ENCODE measurements at places on chromosomes 2 and 18.
A peak's percentile ranks its signal among the peaks of the same experiment; 100 is the strongest.

- DNase-seq: no peak
These were observed 101.9 kb downstream of the TNS1 start for GRCh38 chr2:217900780-217901360.

GRCh38 chr18:35042389-35043071 lies 1.3 kb downstream of the MAPRE2 start:
- DNase-seq: no peak

- no peak for DNase-seq
These were observed 109.1 kb upstream of the CRIM1 start for GRCh38 chr2:36246320-36246990.

DNA sequence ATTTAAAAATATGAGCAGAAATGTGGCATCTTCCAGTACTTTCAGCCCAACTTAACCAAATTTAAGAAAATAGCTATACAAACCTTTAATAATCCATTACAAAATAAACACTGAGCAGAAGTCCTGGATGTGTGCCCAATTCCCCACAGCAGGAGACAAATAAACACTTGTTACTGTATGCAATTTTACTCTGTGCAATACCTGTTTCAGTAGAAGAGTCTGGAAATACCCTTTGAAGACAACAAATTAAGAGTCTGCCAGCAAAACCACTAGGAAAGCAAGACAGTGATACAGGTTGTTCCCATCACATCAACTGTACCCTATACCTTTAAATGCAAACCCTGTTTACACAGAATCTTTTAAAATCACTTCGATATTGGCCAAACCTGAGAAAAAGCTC lies 41.4 kb upstream of the RNU4ATAC start:
- DNase-seq: no peak

GRCh38 chr18:44704135-44704789 lies 23.6 kb downstream of the SETBP1 start:
- DNase-seq: no peak

DNA sequence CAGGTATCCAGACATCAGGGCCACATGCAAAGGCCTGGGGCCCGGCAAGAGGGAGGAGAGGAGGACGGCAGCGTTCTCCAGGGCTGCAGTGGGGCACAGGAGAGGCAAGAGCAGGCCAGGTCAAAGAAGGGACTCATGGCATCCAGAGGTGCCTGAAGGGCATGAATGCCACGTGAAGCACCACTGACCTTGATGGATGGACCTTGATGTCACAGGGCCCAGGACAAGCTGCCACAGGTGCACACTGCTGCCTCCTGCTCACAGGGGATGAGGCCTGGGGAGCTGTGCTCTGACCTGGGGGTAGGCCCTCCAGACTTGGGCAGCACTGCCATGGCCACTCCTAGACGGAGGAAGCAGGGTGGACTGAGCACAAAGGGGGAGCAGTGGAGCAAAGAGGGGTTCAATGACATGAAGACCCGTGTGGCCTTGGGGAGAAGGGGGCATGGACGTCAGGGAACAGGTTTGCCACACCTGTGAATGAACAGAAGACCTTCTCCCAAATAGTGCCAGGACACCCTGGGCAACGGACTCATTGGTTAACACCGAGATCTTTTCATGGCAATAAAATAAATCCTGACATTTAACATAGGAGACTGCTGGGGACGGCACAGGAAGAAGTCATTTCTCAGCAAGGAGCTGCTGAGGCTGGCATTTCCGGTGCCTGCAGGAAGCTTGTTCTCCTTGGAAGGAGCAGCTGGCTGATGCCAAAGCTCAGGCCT lies 65.6 kb downstream of the EMX1 start:
- no peak for DNase-seq

DNA sequence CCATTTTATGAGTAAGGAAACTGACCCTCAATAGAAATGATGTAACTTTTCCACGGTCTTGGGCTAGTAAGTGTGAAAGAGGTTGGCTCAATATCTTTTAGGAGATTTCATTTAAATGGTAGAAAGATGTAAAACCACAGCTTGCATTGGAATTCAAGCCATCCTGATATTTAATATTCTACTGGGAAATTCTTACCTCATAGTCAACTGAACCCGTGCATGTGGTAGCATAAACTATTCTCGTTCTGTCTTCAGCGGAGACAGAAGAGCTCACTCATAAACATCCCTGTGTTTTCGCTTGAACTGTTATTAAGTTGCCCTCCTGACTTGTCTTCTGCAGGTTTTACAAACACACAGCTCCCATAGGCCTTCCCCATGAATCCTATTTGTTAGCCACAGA lies 8.5 kb upstream of the SPATS2L start:
- DNase-seq: no peak

GRCh38 chr2:206225435-206226232 lies 48.8 kb upstream of the ZDBF2 start:
- DNase-seq: no peak

- DNase-seq: no peak
These were observed 17.1 kb downstream of the HS6ST1 start for GRCh38 chr2:128301501-128301966.

- DNase-seq: no peak
These were observed 15.2 kb upstream of the B3GNT7 start for GRCh38 chr2:231380307-231380706.

DNA sequence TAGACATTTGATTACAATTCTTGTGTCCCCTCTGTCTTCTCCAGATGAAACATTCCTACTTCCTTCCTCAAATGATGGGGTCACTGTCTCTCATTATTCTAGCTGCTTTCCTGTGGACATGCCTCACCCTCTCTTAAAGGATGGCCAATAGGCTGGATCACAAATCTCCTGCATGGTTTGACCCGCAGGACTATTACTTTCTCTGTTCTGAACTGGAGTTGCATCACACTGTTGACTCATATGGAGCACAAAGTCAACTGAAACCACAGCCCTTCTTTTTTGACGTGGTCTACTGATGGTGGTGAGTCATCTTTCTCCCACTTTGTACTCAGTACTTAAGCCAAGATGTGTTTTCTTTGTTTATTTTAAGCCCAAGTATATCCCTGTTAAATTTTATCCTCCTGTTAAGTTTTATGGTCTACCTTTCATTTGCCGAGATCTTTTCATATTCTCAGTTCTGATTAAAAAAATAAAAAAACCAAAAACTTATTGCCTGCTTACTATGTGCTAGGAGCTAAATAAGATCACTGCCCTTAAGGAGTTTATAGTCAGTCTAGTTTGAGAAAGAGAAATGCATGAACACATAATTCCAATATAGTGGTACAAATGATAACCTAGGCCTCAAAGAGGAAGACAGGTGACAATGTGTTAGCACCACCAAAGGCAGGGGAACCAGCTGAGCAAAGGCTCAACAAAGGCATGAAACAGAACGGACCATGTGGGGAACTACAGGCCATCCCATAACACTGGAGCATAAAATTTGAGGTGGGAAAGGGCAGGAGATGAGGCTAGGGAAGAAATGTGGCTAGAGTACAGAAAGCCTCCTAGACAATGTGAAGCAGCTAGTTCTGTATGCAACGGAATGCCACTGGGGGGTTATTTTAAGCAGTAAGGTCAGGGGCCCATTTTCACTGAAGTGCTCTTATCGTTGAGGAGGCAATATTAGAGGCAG lies 67.6 kb upstream of the ZFP36L2 start:
- no peak for DNase-seq

DNA sequence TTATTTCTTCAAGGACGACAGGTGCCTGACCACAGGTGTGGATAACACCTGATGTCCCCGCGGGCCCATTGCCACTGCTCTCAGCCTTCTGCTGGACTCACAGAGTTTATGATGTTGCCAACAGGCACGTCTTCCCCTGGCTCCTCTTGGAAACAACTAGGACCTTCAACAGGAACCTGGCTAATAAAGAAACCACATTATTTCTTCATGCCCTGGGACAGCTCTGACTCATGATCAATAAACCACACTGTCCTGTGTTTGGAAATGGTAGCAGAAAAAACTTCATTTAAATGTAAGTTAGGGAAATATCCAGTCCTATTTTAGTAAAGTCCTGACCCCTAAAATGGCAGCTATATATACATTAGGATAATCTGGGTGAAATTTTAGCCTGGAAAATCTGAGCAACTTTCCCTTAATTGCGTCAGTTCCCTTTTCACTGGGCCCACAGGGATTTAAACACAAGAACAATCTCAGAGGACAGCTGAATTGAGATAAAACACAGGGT lies 158.9 kb downstream of the VAPA start:
- no peak for DNase-seq

- no peak for DNase-seq
These were observed 47.6 kb downstream of the KCNE4 start for GRCh38 chr2:223099561-223099960.

- DNase-seq: no peak
These were observed 137.5 kb downstream of the GPD2 start for GRCh38 chr2:156573710-156574109.

DNA sequence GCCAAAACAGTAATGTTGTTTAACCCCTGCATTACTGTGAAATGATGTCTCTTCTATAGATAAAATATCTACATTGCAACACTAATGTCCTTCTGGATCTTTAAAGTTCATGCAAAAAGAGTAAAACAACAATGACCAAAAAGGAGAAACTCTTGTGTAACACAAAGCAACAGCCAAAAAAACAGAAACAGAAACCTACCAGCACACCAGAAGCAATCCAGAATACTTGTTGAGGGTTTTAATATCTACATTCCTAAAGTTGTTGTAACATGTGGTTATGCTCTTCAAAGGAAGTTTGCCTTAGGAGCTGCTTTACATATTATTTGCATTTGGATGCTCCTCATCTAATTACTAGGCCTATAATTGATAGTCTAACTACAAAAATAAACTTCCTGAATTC lies 157.2 kb downstream of the BABAM2 start:
- no peak for DNase-seq

- DNase-seq: peak; percentile 14
These were observed 98.3 kb upstream of the ID2 start for GRCh38 chr2:8583400-8584173.

DNA sequence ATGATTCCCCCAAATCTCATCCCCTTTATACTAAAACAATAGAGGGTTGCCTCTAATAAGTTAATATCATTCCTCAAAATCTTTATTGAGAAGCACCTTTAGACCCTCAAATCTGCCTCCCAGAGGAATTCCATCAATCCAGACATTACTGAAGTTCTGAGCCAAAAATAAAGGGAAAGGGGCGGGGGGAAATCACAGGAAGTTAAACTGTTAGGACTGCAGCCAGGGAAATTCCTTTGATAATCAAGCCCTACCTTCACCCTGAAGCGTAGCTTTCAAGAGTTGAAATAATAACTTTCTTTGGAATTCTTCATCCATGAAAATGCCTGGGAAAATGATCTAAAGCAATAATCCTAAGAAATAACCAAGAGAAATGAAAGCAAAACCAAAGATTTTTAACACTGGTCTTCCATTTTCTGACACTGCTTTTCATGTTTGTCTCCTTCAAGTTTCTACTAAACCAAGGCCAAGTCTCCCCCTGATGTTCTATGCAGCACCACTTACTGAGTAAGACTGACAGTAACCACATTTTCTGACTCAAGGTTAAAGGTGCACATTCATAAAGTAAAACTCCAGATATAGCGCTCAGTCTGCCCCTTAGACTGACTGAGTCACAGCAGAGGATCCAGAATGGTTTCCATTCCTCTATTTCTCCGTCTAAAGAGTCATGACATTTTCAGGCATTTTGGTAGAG lies 78.2 kb downstream of the TCF4 start:
- no peak for DNase-seq

DNA sequence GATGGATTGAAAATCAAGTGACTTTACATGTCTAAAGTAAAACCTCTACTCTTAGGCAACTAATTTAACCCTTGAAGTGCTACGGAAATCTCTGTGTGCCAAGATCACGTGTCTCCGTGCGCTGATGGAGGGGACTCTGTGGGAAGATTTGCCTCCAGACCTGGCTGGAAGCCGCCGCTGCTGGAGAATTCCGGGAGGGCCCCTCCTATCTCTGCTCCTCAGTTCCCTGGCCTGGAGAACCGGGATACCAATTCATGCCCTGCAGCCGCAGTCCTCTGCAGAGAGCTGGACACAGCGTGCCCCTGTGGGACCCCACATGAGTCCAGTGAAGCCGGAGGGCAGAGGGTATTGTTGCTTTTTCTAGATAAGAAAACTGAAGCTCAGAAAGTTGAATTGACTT lies 126.9 kb upstream of the PXDN start:
- no peak for DNase-seq

DNA sequence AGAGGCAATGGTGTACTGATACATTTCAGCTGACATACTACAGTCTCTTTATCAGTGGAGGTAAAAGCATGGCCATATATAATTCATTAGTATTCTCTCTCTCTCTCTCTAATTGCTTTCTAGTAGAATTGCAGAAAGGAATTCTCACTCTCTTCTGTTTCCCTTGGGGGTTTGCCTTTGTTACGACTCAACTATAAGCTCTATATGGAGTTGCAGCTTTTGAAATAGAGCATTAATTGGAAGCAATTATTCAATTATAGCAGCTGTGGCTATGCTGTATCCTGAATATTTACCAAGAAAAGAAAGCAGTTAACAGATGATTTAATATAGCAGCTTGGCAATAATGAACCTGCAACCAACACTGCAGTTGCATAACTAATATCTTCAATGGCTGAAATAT lies 132.7 kb upstream of the STON1 start:
- no peak for DNase-seq

- DNase-seq: no peak
These were observed 5.6 kb downstream of the RAX start for GRCh38 chr18:59267503-59268126.
